ENCODE measurements at places on chromosomes 2 and 18. TPM values are rescaled to one million over a fixed set of nuclear protein-coding genes. Genes with fewer than 3 reads are reported as not detected.

Gene TEX261
- total RNA-seq = 58.1 TPM

Gene REG3G
- total RNA-seq = not detected

Gene BABAM2
- total RNA-seq = 65.4 TPM

Gene FBXO36
- 1.4 TPM for total RNA-seq

Gene POTEJ
- total RNA-seq = not detected

Gene SP9
- total RNA-seq = not detected

Gene NXPH2
- total RNA-seq = not detected

Gene DAPL1
- not detected for total RNA-seq

Gene UGT1A4
- not detected for total RNA-seq

Gene IMP4
- total RNA-seq = 115 TPM

Gene CD28
- total RNA-seq = 30.5 TPM

Gene SERPINB13
- total RNA-seq = not detected

Gene GALNT5
- total RNA-seq = not detected

Gene GPR155
- 13.5 TPM for total RNA-seq

Gene HOXD4
- total RNA-seq = not detected

Gene DSG1
- total RNA-seq = not detected

Gene LYG1
- total RNA-seq = 0.98 TPM

Gene NTSR2
- not detected for total RNA-seq
